ENCODE measurements at places on chromosomes 12 and 14.

DNA sequence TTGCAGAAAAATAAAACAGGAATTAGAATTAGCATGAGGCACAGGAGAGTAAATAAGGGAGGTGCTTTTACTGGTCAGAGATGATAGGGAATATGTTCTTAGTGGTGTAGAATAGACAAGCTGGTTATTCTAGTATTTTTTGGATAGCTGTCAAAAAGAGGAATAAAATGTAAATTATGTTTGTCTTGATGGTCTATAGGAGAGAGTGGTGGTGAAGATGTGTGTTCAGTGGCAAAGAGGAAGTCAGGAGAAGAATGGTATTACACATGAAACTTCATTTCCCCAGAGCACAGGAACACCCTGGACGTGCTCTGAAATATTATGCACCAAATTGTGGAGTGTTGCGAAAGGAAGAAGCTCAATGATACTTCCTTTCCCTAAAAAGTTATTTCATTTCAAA lies 27.8 kb downstream of the MUCL1 start:
- no peak for DNase-seq

- DNase-seq: no peak
Observed at GRCh38 chr12:71538807-71539206, 99.2 kb downstream of the LGR5 start.

DNA sequence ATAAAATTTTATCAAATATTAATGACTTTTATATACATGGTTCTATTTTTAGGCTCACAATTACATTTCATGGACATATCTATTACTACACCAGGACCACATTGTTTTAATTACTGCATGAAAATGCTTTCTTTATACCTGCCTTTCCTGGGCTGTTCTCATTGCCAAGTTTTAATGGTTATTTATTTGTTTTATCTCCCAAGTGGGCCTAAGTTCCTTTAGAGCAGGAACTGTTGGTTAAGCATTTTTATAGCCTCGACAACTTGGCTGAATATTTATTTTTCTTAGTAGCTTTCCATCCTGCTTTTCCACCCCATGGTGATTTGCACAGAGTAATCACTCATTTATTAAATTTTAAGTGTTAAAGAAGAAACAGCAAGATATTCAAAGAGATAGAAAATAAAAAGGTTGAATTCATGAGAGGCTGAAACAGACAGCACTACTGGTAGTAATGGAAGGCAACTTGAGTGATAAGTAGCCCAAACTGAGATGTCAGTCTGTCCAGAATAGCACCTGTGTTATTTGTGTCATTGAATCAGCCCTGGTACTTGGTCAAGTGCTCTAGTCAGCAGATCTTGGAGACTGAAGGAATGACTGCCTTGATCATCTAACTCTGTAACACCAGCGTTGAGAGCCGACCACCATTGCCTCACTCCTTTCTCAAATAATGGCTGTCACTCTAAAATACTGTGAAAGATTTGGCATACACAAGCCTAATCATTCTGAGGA lies 119.1 kb upstream of the EGLN3 start:
- no peak for DNase-seq

- DNase-seq: no peak
Observed at GRCh38 chr14:72518809-72519377, 375.0 kb downstream of the DPF3 start.

GRCh38 chr14:32512813-32513212 lies 183.7 kb downstream of the AKAP6 start:
- DNase-seq: no peak

DNA sequence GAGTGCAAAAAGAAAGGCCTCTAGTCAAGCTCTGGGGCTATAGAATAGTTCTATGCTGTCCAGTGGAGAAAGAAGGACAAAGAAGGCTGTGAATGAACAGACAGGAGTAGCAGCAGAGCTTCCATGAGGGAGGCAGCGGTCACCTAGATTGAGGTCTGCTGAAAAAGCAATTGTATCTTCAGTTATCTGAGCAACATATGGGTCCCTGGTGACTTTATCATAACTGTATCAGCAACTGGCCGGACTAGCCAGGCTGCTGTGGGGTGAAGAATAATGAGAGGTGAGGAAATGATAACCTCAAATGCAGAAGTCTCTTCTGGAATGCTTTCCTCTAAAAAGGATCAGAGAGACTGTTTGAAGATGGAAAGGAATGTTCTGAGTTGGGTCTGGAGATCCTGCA lies 971.3 kb upstream of the TMEM132C start:
- DNase-seq: no peak

- no peak for DNase-seq
Observed at GRCh38 chr12:68016136-68016535, 26.9 kb downstream of the IFNG-AS1 start.

DNA sequence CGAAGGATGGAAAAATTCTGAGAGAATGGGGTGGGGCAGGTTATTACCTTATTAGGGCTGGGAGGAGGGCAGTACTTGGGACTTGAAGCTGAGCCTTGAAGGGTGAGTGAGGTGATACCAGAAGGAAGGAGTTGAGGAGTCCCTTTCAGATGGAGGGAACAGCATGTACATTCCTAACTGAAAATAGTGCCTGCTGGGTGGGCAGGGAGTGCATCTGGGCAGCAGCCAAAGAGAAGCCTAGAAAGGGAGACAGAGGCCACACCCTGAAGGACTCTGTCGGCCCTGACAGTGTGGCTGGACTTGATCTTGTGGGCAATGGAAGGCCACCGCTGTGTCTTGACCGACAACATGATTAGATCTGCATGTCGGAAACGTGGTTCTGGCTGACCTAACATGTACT lies 147.6 kb downstream of the NDUFA12 start:
- no peak for DNase-seq

DNA sequence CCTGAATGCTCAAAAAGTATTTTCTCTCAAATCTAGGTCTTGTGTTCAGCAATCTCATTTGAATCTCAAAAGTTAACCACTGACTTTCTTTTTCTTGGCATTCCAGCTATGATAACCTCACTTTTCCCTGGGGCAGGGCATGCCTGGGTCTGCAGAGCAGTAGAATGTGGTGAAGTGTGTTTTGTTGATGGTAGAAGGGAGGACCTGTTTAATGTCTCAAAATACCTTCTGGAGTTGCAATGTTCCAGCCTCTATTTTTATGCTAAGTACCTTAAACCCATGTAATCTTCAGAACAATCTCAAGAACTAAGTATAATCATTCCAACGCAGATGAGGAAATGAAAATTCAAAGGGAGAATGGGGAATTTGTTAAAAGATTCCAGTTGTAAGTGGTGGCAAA lies 82.1 kb upstream of the FUT8 start:
- no peak for DNase-seq

GRCh38 chr12:124753228-124753591 lies 110.5 kb downstream of the SCARB1 start:
- DNase-seq: no peak

DNA sequence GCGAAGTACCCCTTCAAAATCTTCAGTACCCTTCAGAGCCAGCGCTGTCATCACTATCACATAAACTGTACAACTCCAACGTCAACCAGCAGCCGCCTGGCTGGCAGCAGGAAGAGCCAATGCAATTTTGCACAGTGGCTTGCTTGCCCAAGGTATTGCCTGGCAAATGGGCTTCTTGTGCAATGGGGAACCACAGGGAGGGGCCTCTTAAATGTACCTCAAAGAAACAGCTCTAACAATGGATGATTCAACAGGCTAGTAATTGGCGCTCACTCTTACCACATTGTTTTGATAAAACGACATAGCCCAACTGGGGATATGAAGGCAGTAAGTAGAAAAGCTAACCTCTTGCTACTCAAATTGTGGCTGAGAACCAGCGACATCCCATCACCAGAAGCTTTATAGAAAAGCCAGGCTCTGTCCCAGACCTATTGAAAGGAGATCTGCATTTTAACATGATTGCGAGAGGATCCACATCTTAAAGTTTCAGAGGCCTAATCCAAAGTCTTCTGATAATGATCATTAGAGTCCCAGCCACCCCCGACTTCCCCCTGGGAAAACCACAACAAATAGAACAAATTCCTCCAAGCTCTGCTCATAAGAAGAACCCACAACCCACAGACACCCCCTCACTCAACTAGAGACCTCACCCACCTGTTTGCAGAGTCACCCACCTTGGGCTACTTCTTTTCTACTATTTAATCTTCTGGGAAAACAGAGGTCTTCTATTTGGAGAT lies 125.3 kb upstream of the HIF1A start:
- no peak for DNase-seq

- peak; percentile 11 for DNase-seq
Observed at GRCh38 chr12:77213319-77213718, 147.9 kb upstream of the E2F7 start.

DNA sequence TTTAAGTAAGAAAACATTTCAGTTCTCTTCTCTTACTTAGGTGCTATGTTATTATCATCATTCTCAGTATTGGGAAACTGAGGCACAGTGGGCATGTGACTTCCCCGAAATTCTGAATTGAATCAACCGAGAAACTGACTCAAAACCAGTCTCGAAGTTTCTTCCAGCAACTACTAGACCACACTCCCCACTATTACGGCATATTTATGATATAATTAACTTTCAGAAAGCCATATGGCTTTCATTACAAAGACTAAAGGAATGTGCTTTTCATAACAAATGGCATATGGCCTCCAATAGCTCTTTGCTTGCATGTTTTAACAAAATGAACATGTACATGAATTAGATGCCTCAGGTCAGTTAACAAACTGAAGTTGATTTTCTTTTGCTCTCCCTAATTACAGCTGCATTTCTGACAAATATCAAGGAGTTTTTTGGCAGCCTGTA lies 182.9 kb upstream of the SLC38A2 start:
- DNase-seq: no peak

DNA sequence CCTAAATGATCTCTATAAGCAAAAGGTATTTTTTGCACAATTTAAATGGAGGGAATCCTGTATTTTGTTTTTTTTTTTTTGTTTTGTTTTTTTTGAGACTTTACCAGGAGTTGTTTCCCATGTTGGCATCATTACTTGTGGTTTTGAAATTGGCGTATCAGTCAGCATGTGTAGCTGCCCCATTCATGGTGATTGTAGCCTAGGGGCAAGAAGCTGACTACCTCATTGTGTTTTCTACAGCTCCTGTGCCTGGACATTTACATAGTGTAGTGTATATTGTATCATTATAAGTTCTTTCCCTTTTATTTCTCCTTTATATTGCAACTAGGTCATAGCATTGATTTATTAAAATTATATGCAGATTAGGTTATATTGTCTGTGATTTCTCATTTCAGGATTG lies 24.5 kb downstream of the SAMD4A start:
- no peak for DNase-seq

GRCh38 chr12:452667-453210 lies 7.0 kb upstream of the B4GALNT3 start:
- peak; percentile 69 for DNase-seq

GRCh38 chr14:63909984-63910383 lies 57.2 kb downstream of the SYNE2 start:
- no peak for DNase-seq

GRCh38 chr14:68627868-68628604 lies 164.8 kb downstream of the ZFP36L1 start:
- DNase-seq: peak; percentile 89

GRCh38 chr12:105190530-105190929 lies 45.4 kb downstream of the APPL2 start:
- DNase-seq: no peak

DNA sequence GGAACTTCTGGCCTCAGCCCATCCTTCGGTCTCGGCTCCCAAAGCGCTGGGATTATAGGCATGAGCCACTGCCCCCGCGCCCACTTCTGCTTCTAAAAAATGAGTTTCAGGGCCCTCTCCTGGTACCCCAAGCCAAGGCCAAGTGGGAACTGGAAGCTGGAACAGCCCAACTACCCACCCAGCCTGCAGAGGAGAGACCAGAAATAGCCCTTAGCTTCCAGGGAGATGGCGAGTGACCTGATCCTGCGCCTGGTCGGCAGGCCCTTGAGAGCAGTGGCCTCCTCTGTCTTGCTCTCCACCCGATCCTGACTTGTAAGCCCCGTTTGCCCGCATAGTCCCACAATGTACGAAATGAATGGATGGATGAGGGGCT lies 31.2 kb upstream of the PLEKHG6 start:
- DNase-seq: no peak

- no peak for DNase-seq
Observed at GRCh38 chr14:58060077-58060476, 91.9 kb downstream of the ARMH4 start.

- DNase-seq: no peak
Observed at GRCh38 chr12:4224206-4224889, 49.2 kb upstream of the CCND2 start.

- no peak for DNase-seq
Observed at GRCh38 chr12:90945070-90945649, 9.8 kb downstream of the CCER1 start.

GRCh38 chr12:12608557-12608957 lies 3.1 kb upstream of the CREBL2 start:
- peak; percentile 54 for DNase-seq

DNA sequence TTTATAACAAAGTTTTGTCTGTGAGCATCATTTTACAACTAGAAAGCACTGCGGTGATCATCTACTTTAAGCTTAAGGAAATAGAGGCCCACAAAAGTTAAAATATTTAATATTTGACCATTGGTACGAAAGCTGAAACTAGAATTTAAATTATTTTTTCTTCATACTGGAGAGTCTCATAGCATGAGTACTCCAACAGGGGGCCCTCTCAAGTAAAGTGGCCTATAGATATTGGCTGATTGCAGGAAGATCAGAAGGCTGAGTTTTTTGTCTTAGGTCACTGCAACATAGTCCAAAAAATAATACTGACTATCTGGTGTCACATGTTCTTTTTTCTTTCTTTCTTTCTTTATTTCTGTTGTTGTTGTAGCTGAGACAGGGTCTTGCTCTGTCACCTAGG lies 75.3 kb upstream of the ZDHHC17 start:
- no peak for DNase-seq

DNA sequence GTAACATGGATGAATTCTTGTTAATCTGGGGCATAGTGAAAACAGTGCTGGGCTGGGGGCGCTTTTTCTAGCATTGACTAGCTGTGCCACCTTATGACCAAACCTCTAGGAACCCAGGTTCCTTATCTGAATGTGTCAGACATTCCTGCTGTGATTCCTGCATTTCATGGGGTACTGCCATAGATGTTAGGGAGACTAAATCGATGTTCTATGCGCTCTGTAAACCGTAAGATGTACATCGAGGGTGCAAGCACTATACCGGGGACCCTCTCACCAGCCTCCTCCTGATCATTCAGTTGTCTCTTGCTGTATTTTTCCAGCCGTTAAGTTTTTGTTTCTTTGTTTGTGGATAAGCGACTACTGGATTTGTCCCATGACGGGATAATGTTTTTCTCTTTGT lies 170.9 kb upstream of the PARP11 start:
- DNase-seq: no peak

DNA sequence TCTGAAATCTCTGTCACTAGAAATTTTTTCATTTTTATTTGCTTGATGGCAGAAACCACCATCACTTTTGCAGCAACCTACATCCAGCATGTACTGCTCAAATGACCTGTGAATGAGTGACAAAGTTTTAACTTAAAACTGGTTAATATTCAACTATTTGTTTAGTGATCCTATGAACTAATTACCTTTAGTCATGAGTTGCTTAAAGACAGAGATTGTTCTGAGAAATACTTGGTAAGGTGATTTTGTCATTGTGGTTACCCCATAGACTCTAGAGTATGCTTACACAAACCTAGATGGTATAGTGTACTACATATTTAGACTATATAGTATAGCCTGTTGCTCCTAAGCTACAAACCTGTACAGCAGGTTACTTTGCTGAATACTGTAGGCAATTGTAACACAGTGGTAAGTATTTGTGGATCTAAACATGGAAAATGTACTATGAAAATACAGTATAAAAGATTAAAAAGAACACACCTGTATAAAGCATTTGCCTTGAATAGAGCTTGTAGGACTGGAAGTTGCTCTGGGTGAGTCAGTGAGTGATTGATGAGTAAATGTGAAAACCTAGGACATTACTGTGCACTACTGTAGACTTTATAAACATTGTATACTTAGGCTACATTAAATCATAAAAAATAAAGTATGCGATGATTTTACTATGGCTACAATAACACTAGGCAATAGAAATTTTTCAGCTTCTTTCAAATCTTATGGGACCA lies 256.6 kb upstream of the PPFIA2 start:
- DNase-seq: no peak

Data from Caco-2 (cell line).